GF-D8 (cell line): ENCODE measurements at places on chromosomes 5 and 9.

DNA sequence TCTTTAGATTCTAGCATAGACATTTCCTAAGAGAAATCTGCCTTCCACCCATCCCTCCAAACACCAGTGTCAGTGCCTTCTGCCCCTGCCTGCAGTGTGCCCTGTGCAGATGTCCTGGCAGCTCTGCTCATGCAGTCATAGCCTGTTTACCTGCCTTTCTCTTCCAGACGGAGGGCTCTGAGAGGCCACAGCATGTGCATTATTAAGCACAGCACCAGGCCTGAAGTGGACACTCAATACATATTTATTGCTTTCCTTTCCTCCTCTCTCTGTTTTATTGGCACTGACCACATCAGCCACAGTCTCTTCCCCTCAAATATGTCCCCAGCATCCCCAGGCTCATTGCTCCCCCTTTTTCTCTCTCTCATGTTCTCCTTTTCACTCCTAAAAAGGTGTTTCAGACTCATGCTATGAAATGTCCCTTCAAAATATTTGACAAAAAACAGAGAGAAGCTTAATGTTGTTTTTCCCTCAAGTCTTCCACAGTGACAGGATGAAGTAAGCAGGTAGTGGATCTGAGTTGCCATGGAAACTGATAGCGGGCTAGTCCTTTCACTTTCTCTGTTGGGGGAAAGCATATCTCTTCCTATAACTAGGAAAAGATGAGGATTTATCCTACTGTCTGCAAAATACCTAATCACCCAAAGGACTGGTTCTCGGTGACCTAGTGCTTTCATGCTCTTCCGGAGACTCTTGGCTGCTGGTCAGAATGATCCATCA, 100.9 kb downstream of the ATP10B start:
- DNase-seq: no peak

GRCh38 chr9:137031904-137032640, at the start of gene FUT7:
Gene FUT7 (minus strand): TSS chr9:137032088. CDS start chr9:137031991, 97 bp downstream.
- peak; percentile 70 for DNase-seq

DNA sequence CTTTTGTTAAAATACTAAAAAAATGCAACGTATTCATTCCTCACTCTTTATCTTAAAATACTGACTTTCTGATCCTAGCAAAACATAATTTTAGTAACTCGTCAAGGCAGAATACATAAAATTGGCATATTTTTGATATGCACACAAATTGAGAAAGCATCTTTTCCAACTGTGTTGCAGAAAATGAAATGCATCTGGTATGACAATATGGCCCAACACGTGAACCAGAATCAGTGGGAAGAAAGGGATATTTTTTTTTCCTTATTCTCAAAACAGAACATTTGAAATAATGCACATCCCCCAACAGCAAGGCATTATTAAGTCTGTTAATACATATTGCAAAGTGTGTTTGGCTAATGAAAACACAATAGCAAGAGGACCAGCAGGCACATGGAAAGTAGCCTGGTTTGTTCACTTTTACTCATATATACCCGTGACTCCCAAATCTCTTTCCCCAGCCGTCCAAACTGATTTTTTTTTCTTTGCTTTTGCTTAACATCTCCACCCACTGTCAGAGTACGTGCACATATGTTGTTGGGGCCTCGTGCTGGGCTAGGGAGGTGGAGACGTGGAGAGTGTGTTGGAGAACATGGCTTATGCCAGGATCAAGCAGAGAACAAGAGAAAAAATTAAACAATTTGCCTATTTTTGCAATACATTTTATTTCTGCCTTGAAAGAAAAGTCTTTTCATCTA, 4.3 kb downstream of the MCTP1 start:
- no peak for DNase-seq

DNA sequence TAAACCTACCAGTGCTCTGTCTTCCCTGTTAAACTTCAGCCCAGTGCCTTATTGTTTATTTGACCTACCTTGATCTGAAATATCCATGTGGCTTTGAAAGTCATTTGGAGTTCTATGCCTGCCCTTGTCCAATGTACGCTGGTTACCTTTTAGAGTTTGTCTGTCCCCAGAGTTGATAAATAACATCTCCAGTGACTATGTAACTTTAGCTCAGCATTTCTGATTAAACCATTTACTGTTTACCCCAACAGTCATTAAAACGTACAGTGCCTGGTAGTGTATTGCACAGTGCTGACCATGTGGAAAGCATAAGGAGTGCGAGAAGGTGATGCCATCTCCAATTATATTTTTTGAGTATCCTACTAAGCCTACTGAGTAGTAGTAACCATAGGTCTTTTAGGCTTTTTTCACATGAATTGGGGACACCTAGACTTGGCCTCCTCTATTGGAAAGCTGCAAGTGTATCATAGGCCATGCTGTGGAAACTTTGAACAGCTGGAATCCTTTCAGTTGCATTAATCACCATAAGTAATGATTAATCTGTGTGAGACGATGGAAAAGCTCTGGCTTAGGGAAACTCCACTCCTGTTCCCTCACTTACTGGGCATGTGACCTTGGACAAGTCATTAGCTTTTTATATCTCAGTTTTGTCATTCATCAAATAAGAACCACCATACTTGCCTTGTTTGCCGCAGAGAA, 93.5 kb downstream of the MAST4 start:
- no peak for DNase-seq

- no peak for DNase-seq
Observed at GRCh38 chr9:114549697-114550330, 37.8 kb upstream of the ATP6V1G1 start.

- DNase-seq: no peak
Observed at GRCh38 chr9:113364951-113365350, 11.8 kb downstream of the HDHD3 start.

- no peak for DNase-seq
Observed at GRCh38 chr9:96115836-96116235, 186.1 kb downstream of the HSD17B3 start.

DNA sequence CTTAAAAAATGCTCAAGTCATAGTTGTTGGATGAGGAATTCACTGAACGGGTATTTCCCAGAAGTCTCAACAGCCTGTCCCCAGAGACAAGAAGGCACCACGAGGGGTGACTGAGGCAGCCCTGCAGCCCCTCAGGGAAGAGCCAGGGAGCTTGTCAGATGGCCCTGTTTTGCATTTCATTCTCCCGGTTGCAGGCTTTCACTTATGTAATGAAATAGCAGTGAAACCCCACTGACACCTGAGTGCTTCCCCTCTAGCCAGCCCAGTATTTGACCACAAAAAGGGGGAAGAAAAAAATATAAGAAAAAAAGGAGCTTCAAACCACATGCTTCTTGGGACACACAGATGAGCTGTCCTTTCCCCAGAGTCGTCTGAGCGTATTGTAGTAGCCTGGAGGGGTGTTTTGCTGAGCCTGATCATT, 75.3 kb upstream of the IL12B start:
- no peak for DNase-seq

- DNase-seq: no peak
Observed at GRCh38 chr9:125906144-125906543, 159.0 kb downstream of the PBX3 start.

DNA sequence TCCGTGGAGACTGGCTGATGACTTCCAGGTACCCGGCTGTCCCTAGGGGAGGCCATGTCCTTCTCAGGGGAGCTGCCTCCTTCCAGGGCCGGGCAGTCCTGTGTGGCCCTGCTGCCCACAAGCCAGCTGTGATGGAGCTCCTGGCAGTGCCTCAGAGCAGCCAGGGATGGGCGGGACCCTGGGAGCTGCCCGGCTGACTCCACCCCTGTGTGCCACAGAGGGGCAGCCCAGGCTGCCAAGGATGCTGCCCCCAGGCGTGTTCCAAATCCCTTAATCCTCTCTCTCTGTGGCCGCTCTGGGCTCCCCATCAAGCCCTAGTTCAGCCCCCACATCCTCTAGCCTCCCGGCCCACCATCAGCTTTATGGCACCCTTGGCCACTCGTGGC, 7.0 kb upstream of the SCGB3A1 start:
- no peak for DNase-seq

GRCh38 chr5:137022725-137023124, 476.4 kb downstream of the SPOCK1 start:
- no peak for DNase-seq

DNA sequence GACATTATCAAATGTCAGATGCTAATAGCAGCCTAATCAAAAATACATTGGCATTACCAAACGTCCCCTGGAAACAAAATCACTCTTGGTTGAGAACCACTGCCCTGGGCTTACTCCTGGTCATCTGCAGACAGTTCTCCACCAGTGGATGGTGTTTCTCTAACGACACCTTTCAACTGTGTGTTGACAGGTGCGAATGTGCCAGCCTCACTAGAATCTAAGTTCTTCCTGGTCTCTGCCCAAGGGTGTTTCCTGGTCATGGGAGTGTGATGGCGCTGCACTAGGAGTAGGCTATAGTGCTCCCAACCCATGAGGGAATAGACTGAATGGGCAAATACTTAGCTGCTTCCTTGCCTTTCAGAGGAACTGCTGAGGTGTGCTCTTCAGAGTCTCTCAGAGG, 105.9 kb downstream of the MRPS27 start:
- no peak for DNase-seq

DNA sequence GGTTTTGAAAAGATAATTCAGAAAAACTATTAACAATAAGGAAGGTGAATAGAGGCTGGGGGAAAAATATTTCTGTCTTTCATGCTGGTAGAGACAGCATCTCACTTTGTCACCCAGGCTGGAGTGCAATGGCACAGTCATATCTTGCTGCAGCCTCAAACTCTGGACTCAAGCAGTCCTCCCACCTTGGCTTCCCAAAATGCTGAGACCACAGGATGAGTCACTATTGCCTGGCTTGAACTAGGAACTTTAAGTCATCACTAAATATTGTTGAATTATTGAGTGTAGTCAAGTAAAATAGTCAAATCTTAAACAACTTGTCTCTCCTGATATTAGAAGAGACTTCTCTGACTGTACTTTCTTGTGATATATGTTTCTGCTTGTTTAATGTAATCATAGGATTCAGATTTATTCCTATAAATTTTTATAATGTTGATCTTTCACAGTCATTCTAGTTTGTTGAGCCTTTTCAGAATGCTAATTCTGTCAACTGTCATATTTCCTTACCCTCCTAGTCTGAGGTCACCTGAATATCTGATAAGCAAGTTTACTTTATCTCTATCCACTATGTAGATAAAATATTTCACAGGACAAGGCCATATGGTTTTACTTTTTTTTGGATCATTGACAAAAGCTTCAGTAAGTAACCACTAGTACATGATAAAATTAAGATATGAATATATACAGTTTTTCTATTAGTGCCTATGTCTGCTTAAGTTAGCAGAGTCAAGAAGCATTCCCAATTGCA, 1696.5 kb downstream of the MAT2B start:
- no peak for DNase-seq

- DNase-seq: no peak
Observed at GRCh38 chr5:56861893-56862485, 46.6 kb downstream of the MAP3K1 start.

GRCh38 chr9:113640418-113640817, 176.9 kb downstream of the RGS3 start:
- no peak for DNase-seq

DNA sequence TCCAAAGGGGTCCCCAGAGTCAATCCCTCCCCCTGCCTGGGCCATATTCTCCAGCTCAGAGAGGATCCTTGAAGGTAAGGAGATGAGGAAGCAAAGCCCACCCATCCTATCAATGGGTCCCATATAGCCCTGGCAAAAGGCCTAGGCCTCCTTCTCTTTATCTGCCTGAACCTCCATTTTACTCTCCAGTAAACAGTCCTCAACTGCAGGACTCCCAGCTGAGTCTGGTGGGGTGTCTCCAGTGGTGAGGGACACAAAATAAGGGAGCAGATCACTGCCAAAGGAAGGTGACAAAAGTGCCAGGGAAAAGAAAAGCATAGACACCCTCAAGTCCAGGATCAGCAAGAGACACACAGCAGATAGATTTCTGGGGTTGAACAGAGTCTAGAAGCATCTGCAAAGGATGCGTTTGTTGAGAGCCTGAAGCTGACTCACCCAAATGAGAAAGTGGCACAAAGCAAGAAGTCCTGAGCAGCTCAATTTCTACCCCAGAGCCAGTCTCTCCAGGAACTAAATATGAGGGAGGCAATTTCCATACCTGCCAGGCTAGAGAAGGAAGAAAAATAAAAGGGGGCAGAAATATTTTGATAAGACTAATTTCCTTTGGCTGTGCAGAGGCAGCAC, 2.7 kb upstream of the EBF1 start:
- DNase-seq: no peak

- DNase-seq: no peak
Observed at GRCh38 chr9:27362447-27363210, 65.7 kb upstream of the EQTN start.

DNA sequence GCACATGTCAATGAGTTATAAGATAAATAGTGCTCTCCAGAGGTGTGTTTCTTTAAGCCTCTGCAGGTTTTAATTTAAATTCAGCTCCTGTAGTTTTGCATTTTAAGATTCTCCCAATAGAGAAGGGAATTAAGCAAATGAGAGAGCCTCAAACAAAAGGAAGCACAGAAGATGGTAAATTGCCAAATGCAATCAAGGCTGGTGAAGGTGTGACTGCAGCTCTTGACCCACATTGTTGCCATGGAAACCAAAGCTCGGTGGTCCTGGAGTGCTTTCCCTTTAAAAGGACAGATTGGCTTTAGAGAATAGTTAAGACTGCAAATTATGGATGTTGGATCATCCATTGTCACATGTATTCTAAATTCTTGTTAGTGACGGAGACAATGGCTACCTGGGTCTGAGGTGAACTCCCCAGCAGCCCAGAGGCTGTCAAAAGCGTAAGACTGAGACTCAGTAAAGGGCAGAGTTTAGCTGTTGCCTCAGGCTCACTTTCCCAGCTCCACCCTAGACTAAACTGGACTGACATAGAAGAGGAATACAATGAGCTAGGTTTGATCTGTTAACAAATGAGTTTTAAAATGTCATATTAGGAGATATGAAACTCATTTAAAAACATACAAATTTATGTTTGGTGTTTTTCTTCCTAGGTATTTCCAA, 12.3 kb downstream of the GAPT start:
- DNase-seq: no peak

DNA sequence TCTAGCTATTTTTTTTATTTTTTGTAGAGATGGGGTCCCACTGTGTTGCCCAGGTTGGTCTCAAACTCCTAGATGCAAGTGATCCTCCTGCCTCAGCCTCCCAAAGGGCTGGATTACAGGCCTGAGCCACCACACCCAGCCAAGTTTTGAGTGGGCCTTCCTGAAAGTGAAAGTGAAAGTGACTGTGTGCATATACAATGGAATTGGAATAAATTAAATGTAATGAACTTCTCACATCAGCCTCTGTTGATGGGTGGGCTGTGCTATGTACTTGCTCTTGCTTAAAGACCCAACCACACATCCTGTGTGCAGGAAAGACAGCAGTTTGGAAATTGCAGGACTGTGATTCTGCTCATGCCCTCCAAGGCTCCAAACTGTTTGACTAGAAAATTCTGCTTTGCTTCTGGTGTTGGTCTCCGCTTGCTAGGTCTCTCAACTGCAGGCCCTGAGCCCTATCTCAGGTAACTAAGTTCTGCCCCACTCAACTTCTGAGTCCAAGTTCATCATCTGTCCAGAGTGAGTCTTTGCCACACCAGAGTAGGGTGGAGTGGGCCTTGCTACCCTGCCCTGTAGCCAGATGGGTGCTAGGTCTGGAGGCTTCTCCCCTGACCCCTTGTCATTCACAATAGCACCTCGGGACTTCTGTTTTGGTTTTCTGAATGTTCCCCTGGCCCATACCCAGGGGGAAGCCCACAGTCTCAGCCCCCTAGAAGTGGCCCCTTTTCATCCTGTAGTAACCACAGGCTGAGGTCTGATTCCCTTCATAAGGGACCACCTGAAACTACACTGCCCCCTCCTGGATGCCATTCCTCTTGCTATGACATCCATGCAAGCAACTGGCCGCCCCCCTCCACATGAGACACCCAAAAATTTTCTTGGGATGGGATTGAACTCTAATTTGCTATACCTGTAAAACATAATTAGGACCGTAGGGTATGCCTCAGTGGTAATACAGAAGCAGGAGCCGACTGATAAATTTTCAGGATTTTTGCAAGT, 36.5 kb upstream of the RAD23B start:
- no peak for DNase-seq
